ENCODE measurements at places on chromosomes 3 and 15. TPM values are rescaled to one million over a fixed set of nuclear protein-coding genes. Genes with fewer than 3 reads are reported as not detected.

Gene PPIP5K1
- total RNA-seq: 61.7 TPM

Gene A4GNT
- not detected for total RNA-seq

Gene C3orf52
- 9.3 TPM for total RNA-seq

Gene ARGFX
- total RNA-seq: not detected

Gene NR2E3
- total RNA-seq: 0.38 TPM

Gene TRNT1
- total RNA-seq: 27.0 TPM

Gene CALML4
- total RNA-seq: 0.85 TPM

Gene DGKG
- total RNA-seq: 4.4 TPM

Gene SLC6A1
- under 0.01 TPM for total RNA-seq
